ENCODE measurements at places on chromosomes 12 and 14.

GRCh38 chr12:121196902-121197301, 13.0 kb upstream of the P2RX4 start:
- DNase-seq: no peak

GRCh38 chr12:122861587-122861970, 26.3 kb downstream of the HIP1R start:
- no peak for DNase-seq

GRCh38 chr12:45893240-45893639, 97.1 kb downstream of the SCAF11 start:
- no peak for DNase-seq

GRCh38 chr14:82759656-82760055, 1226.0 kb upstream of the SEL1L start:
- DNase-seq: no peak
